ENCODE measurements at places on chromosomes 5 and 9. TPM values are rescaled to one million over a fixed set of nuclear protein-coding genes. Genes with fewer than 3 reads are reported as not detected.

GRCh38 chr9:35656831-35657545 is 831 bp downstream of the RMRP start:
- peaks cover 31% of the 10 kb centered on the region for H3K36me3 ChIP-seq
- H3K27me3 ChIP-seq = no peaks in the 10 kb centered on the region
- peak overlapping the region; percentile 100 for H3K27ac ChIP-seq
- peak overlapping the region; percentile 84 for H3K4me3 ChIP-seq
- H3K4me1 ChIP-seq = peaks cover 8% of the 10 kb centered on the region

GRCh38 chr5:173643964-173644363 is 27.5 kb upstream of the BOD1 start:
- peak; percentile 30 for DNase-seq
- no peak overlapping the region for H3K4me3 ChIP-seq
- peaks cover 44% of the 10 kb centered on the region for H3K27me3 ChIP-seq
- H3K27ac ChIP-seq = no peak overlapping the region
- no peaks in the 10 kb centered on the region for H3K36me3 ChIP-seq
- H3K4me1 ChIP-seq = no peaks in the 10 kb centered on the region

GRCh38 chr5:9325549-9325948 is 220.3 kb downstream of the SEMA5A start:
- H3K4me3 ChIP-seq = no peak overlapping the region
- H3K36me3 ChIP-seq = no peaks in the 10 kb centered on the region
- H3K4me1 ChIP-seq = no peaks in the 10 kb centered on the region
- no peak for DNase-seq

C9 gene
- total RNA-seq = not detected

GRCh38 chr5:14408969-14409586 is 172.5 kb upstream of the OTULINL start:
- H3K4me1 ChIP-seq = no peaks in the 10 kb centered on the region
- H3K27me3 ChIP-seq = no peaks in the 10 kb centered on the region
- no peak for DNase-seq
- H3K36me3 ChIP-seq = peaks cover 32% of the 10 kb centered on the region
- H3K27ac ChIP-seq = no peak overlapping the region
- H3K4me3 ChIP-seq = no peak overlapping the region

GRCh38 chr5:148859703-148860102 is 33.3 kb downstream of the ADRB2 start:
- no peaks in the 10 kb centered on the region for H3K36me3 ChIP-seq
- H3K4me3 ChIP-seq = no peak overlapping the region
- peak overlapping the region; percentile 45 for H3K27ac ChIP-seq
- no peaks in the 10 kb centered on the region for H3K27me3 ChIP-seq
- H3K4me1 ChIP-seq = no peaks in the 10 kb centered on the region

DNA sequence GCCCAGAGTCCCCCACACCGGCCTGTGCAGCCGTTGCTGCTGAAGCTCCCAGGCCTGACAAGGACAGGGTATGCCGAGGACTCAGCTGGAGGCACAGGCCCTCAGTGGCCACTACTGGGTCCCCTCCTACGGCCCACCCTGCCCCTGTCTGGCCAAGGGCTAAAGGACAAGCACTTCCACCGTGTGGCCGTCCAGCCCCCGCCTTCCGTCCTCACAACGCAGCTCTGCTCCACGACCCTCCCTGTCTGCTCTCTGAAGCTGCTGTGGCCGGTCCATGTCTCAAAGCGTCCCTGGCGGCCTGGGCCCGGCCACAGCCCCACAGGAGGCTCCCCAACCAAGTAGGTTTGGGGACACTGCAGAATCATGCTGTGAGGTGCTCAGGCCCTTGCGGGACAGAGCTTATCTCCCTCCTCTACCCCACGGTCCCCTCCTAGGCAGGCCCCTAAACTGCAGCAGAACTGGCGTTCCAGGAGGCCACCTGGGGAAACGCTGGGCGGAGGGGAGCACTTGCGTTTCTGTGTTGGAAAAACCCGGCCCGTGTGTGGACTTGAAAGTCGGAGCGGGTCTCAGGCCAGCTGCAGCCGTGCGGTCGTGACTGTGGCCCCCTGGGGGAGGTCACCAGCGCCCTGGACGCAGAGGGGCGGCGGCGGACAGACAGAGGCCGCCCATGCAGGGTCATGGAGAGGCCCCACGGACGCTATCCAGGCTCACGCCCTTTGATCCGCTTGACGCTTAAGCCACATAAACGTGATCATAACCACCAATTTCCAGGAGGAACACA is 45.6 kb downstream of the NKD2 start:
- peaks cover 35% of the 10 kb centered on the region for H3K36me3 ChIP-seq
- H3K4me3 ChIP-seq = no peak overlapping the region
- no peaks in the 10 kb centered on the region for H3K4me1 ChIP-seq
- DNase-seq = no peak

GRCh38 chr5:9924614-9925013 is 294.5 kb upstream of the TAS2R1 start:
- peaks cover 56% of the 10 kb centered on the region for H3K4me1 ChIP-seq
- peak overlapping the region; percentile 34 for H3K4me3 ChIP-seq

FST gene
- total RNA-seq = 19.6 TPM

PAX5 gene
- total RNA-seq = not detected

TMEM215 gene
- not detected for total RNA-seq

GRCh38 chr9:135186248-135187164 is 99.0 kb downstream of the OLFM1 start:
- H3K4me3 ChIP-seq = no peak overlapping the region
- no peak overlapping the region for H3K27ac ChIP-seq
- no peak for DNase-seq
- no peaks in the 10 kb centered on the region for H3K4me1 ChIP-seq

IL12B gene
- total RNA-seq = not detected

DNA sequence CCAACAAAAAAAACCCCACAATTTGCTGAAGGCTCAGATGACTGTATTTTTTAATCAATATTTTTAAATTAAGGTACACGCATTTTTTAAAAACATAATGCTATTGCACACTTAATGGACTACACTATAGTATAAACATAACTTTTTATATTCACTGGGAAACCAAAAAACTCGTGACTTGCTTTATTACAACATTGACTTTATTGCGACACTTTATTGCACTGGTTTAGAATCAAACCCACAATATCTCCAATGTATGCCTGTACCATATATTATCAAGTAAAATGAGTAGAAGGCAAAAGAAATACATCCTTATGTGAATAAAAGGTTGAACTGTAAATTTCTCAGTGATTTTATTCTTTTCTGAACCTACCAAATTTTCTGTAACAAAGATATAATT is 53.7 kb downstream of the RICTOR start:
- peaks cover 21% of the 10 kb centered on the region for H3K4me1 ChIP-seq
- H3K27ac ChIP-seq = no peak overlapping the region
- H3K27me3 ChIP-seq = no peaks in the 10 kb centered on the region
- H3K36me3 ChIP-seq = peaks cover 5% of the 10 kb centered on the region
- H3K4me3 ChIP-seq = no peak overlapping the region

- no peaks in the 10 kb centered on the region for H3K36me3 ChIP-seq
- no peaks in the 10 kb centered on the region for H3K27me3 ChIP-seq
- no peak overlapping the region for H3K27ac ChIP-seq
- DNase-seq = no peak
These were observed 726.1 kb upstream of the ADAMTS16 start for GRCh38 chr5:4413996-4414395.

PCDHA6 gene
- total RNA-seq = 1.2 TPM

- H3K4me3 ChIP-seq = peak overlapping the region; percentile 71
- no peaks in the 10 kb centered on the region for H3K27me3 ChIP-seq
- H3K4me1 ChIP-seq = peaks cover 74% of the 10 kb centered on the region
- H3K36me3 ChIP-seq = peaks cover 64% of the 10 kb centered on the region
These were observed 8.2 kb downstream of the UNC5A start for GRCh38 chr5:176818391-176819098.

DNA sequence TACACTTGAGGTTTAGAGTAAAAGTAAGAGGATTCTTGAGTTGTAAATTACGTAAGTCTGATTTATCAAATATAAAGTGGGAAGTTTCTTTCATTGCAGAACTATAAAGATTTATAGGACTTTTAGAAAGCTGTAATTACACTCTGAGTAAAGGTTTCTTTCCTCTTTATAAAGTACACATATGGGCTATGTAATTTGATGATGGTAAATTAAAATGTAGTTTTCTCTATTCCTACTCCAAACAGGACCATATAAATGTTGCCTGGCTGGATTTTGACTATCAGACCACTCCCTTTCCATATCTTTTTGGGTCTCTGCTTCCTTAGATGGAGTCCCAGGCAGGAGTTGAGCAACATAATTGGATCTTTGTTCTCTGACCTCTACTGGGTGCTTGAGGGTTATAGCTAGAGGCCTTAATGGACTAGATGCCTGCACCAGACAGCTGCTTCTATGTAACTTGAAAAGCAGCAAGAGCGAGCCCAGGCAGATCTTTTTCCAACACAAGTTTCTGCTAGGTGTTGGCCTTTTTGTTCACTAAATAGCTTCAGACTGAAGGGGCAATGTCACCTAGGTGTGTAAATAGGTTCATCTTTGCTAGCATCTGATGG is 11.4 kb upstream of the TEX48 start:
- no peak overlapping the region for H3K27ac ChIP-seq
- H3K4me3 ChIP-seq = no peak overlapping the region
- peaks cover 34% of the 10 kb centered on the region for H3K4me1 ChIP-seq
- DNase-seq = no peak

ARSI gene
- 0.93 TPM for total RNA-seq

PCDHGA8 gene
- total RNA-seq = 1.1 TPM

GKAP1 gene
- 5.9 TPM for total RNA-seq

GRCh38 chr5:158050421-158050820 is 191.5 kb upstream of the CLINT1 start:
- H3K36me3 ChIP-seq = no peaks in the 10 kb centered on the region
- no peak overlapping the region for H3K4me3 ChIP-seq
- peaks cover 14% of the 10 kb centered on the region for H3K4me1 ChIP-seq
- H3K27ac ChIP-seq = no peak overlapping the region

GRCh38 chr5:157177953-157178352 is 2.7 kb upstream of the ITK start:
- H3K4me1 ChIP-seq = no peaks in the 10 kb centered on the region
- H3K27ac ChIP-seq = peak overlapping the region; percentile 7
- no peaks in the 10 kb centered on the region for H3K36me3 ChIP-seq

DNA sequence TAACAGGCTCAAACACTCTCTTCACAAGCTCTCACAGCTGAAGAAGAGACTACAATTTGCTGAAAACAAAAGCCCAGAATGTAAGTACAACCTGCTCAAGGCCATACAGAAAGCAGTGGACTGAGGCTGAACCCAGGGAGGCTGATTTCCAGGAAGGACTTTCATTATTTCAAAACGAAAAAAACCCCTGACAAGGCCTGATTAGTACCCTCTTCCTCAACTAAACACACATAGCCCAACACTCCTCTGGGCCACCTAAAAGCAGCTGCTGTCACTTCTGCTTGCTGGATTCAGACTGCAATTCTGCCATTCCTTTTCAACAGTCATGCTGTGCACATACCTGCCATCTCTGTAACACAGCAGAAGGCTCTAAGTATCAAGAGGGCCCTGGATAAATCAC is 18.2 kb downstream of the NRG2 start:
- no peak overlapping the region for H3K4me3 ChIP-seq
- H3K27ac ChIP-seq = no peak overlapping the region
- peaks cover 5% of the 10 kb centered on the region for H3K4me1 ChIP-seq
- no peaks in the 10 kb centered on the region for H3K36me3 ChIP-seq

DNA sequence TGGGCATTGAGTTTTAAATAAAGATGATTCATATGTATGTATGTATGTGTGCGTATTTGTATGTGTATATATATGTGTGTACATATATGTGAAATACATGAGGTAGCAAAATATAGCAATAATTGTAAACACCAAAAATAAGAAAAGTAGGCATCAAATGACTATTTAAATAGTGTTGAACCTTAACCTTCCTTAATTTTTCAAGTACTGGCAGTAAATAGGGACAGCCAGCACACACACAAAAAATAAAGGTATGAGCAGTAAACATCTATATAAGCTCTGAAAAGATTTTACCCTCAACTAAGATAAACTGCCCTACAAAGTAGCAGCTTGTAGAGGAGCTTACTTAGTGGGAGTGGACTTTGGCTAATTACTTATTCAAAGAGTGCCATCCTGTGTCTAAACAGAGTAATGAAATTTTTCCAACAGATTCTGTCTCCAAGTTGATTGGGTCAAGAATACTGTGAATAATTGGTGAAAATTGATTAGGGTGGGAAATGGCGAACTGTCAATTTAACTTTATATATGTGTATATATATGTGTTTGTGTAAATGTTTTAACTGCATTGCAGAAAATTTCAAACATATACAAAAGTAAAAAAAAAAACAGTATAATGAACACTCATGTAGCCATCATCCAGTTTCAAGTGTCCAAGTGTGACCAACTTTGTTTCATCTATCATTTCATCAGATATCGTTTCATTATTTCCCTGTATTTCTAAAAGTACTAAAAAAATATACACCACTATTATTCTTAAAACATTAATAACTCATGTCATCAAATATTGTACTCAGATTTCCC is 2.0 kb upstream of the ADAMTS6 start:
- no peaks in the 10 kb centered on the region for H3K27me3 ChIP-seq
- peak overlapping the region; percentile 28 for H3K27ac ChIP-seq
- H3K36me3 ChIP-seq = peaks cover 23% of the 10 kb centered on the region
- no peak overlapping the region for H3K4me3 ChIP-seq

- peaks cover 12% of the 10 kb centered on the region for H3K27me3 ChIP-seq
- no peaks in the 10 kb centered on the region for H3K4me1 ChIP-seq
- no peaks in the 10 kb centered on the region for H3K36me3 ChIP-seq
- no peak for DNase-seq
- H3K4me3 ChIP-seq = no peak overlapping the region
- no peak overlapping the region for H3K27ac ChIP-seq
These were observed 162.8 kb downstream of the KCTD16 start for GRCh38 chr5:144333336-144333920.

DNA sequence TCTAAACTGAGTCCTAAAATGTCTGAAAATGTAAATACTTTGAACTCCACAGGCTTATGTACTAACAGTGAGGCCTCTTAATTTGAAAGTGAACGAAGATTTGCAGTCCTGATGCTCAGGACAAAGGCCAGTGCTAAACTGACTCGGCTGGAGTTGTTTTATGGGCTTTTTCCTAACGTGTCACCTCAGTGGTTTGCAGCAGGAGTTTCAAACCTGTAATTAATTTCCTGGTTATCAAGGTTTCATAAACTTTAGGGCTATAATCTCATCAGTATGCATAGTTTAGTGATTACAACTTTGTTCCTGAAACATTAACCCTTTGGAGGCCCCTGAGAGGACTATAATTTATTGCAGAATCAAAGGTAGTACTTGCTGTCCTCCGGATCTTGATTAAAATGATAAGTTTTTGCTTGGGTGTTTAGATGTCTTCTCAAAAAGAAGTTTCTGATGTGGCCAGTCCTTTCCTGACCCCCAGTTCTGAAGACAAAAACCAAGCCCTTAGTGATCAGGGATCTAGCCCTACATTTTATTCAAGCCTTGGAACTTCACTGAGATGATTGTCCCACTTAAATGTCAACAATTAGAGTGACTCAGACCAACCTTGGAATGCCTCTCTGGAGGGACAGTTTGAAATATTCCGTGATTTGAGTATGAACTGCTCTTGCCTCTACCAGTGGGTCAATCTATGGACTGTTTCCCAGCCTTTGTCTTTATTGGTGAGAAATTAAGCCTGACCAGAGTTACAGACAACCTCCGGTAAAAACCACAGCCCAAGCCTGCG is 11.1 kb upstream of the S100Z start:
- peaks cover 46% of the 10 kb centered on the region for H3K4me1 ChIP-seq
- no peaks in the 10 kb centered on the region for H3K27me3 ChIP-seq
- H3K27ac ChIP-seq = peak overlapping the region; percentile 98
- DNase-seq = peak; percentile 58

All from Calu3 (cell line).